Activated CD4-positive, alpha-beta T cell treated with anti-CD3 and anti-CD28 coated beads, Interleukin-2, amount 50 U/mL, for 48 hours (primary cell): ENCODE measurements at places on chromosomes 5 and 9.
A peak's percentile ranks its signal among the peaks of the same experiment; 100 is the strongest.

DNA sequence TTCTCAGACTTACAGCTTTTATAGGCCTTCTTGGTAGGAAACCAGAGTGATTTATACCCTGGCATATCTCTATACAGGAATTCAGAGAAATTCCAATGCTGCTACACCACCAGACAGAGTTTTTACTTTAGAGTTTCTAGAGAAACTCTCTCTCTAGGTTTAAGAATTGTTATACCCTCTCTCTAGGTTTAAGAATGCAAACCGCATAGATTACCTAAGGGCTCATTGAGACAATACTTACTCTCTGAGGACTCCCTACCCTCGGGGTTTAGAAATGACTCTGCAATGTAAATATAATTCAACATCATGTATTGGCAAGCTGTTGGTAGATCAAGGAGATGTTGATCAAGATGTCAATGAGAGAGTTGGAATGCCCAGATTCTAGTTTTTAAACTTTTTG, 15.3 kb upstream of the ELAVL2 start:
- DNase-seq: no peak

DNA sequence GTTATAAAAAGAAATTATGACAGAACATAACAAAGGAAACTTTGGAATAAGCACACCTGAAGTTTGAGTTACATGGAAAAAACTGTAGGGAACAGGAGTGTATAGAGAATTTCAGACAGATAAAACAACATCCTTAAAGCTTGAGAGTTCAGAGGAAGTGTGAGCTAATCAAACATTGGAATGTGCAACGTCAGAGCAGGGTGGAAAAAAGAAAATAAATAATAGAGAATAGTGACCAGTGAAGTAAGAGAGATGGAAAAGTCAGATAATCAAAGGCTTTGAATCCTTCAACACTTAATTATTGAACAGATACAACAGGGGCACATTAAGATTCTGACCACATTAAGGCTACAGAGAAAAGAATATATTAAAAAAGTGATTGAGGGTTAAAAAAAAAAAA, 128.5 kb upstream of the CDH10 start:
- no peak for DNase-seq

DNA sequence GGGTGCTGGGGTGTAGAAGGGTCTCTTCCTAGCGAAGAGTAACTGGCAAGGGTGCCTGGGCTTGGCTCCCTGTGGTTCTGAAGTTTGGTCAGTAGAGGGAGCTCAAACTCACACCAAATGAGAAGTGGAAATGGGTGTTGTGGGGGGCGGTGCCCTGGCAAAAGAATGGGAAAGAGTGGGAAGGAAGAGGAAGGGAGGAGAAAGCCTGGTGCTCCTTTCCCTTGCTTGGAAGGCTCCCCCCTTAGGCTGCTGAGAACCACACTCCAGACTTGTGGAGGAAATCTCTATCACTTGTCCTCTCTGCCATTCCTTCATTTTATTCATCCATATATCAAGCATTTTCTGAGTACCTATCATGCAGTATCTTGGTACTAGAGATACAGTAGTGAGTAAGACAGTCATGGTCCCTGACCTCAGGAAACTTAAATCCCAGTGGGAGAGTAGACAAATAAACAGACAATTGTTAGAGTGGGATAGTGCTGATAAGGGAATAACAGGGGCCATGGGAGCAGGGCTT, 13.0 kb downstream of the SLC4A9 start:
- DNase-seq: peak; percentile 37

DNA sequence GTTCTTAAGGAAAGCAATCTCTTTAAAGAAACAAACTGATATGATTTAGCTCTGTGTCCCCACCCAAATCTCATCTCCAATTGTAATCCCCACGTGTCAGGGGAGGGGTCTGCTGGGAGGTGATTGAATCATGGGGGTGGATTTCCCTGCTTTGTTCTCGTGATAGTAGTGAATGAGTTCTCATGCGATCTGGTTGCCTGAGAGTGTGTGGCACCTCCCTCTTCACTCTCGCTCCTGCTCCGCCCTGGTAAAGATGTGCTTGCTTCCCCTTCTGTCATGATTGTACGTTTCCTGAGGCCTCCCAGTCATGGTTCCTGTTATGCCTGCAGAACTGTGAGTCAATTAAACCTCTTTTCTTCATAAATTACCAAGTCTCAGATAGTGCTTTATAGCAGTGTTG, 412.7 kb upstream of the SMC2 start:
- no peak for DNase-seq

GRCh38 chr5:6493681-6494454, 45.2 kb downstream of the UBE2QL1 start:
- no peak for DNase-seq

DNA sequence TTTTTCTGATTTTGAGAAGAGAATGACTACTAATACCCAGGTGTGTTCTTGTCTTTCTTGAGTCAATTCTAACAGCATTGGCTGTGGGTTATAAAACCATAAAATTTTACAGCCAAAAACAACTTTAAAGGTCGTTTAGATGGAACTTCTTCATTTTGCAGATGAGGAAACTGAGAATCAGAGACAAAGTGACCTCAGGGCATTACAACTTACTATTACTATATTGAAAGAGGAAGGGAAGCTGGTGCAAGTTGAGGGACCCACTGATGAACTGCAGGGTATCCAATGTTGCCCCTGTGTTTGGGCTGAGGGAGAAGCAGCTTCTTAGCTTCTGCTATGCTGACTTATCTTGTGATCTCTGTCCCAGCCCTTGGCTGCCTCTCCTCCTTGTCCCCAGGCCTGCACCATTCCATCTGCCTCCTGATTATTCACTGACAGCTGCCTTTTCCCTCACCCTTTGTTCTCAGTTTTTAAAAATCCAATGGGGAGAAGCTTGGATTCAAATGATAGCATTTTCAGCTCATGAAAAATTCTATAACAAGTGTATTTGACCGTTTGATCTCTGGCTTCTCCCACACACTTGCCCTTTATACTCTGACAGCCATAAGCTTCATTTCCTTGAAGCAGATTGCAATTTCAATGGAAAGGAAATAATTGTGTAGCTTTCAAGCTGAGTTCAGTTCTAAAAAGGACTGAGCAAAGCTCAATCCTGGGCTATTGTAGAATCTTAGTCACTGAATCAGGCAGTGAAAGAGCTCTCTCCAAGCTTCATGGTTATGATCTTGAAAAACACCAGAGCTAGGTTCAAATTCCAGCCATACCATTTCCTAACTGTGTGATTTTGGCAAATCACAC, 68.5 kb downstream of the TMC1 start:
- DNase-seq: no peak

DNA sequence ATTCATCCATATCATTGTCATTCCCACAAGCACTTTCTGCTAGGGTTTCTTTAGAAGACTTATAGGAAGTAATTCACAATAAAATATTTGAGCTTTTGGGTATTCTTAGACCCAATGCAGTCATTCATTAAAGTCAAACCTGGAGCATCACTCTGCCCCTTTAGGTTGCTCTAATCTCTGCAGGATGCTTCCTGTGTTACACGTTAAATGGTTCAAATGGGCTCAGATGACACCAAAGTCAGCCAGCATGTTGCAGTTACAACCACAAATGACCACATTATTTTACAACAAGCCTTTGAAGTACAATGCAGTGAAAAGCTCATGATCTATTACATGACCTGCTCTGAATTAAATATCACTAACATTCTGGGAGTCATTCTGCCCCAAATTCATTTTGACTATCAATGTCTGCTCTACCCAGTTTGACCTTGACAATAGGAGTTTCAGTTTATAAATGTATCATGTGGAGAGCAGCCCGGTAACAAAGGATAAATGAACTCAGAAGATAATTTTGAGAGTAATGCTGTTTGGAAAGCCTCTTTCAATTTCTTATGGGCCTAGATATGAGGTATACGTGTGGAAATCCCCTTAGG, 668.6 kb upstream of the DMAC1 start:
- DNase-seq: no peak

DNA sequence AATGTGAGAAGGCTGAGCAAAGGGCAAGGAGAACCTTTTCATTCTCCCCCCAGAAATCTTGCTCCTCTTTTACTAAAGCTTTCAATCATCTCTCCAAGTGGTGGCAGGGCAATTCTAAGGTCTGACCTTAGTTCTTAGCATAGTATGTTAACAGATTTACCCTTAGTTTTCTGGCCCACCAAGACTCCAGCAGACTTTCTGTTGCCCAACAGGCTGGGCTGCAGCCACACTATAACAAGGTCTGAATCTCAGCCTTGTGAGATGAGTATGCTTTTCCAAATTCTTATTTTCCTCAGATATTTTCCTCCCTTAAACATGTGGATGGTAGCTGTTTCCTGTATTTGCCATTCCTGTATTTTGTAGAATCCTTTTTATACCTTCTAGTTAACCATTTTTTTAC, 69.5 kb downstream of the NIPBL start:
- DNase-seq: no peak

- DNase-seq: peak; percentile 52
Observed at GRCh38 chr9:121278477-121279261, 10.7 kb downstream of the GSN start.

- no peak for DNase-seq
Observed at GRCh38 chr5:153122403-153122802, 368.1 kb upstream of the GRIA1 start.

DNA sequence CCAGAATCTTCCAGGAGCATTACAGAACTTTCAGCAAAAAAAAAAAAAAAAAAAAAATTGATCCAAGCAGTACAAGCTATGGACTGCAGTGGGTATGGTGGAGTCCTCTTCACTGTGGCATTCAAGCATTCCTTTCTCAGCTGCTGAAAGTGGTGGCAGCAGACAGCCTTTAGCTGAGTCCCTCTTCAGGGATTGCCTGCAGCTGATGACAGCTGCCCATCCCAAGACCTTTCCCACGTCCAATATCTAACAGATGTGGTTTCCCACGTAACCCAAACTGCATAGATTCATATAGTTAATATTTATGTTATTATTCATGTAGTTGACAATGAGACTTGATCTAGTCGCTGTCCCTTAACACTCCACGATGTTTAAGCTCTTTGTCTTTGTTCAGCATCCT, 475.9 kb downstream of the TLE1 start:
- no peak for DNase-seq

DNA sequence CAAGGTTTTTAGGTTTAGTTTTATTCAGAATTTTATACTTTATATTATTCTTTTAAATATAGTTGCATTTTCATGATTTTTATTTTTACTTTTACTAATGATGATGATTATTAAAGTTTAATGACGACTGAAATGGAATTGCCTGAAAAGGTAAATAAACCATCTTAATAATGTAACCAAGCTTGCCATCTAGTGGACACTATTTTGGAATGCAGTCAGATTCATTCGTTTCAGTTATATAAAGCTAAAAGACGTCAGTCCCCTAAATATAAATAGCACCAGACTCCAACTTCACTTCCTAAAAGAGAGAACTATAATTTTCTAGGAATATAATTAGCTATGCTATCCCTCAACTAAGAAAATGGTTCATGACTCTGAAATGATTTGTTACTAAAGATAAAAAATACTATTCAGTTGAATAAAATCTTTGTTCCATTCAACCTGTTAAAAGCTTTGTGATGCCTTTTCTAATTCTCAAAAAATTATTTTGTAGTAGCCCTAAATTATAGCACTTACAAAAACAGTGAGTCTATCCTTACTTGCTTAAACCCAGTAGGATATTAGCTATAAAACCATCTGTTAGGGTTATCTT, 19.9 kb downstream of the ABITRAM start:
- no peak for DNase-seq

DNA sequence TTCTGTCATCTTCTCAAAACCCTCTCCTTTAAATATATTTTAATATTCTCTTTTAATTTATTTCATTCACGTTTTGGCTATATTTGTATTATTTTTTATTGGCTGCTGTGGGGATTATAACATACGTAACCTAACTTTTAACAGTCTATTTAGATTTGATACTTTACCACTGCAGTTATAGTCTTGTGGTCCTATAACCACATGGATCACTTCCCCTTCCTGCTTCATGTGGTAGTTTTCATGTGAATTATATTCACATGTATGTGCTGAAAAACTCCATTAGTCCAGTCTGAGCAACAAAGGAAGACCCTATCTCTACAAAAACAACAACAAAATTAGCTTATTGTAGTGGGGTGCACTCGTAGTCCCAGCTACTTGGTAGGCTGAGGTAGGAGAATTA, 34.3 kb downstream of the CENPP start:
- DNase-seq: no peak

DNA sequence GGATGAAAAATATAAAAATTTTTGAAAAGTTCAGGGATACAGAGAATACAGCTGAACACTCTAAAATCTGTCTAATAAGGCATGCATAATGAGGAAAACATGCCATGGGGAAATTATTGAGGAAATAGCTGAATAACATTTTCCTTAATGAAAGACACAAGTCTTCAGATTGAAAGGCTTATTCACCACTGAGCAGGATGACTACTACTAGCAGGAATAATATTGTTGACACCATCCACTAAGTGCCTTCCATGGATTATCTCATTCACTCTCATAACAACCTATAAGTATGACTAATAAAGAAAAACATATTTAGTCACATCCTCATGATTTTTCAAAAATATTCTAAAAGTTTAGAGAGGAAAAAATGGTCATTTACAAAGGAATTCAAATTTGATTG, 96.7 kb upstream of the FER start:
- DNase-seq: no peak

DNA sequence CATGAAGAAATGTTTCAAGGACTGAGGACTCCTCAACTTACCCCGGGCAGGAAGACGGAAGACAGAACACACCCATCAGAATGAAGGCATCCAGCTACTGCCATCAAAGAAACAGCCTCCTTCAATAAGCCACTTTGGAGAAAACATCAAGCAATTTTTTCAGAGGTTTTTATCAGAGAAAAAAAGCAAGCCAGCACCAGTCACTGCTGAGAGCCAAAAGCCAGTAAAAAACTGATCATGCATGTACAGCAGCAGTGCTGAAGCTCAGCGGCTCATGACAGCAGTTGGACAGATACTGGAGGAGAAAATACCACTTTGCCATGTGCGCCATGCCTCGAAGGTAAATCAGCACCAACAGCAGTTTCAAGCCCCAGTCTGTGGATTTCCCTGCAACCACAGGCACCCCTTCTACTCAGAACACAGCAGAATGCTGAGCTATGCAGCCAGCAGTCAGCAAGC, 10.1 kb upstream of the ZNF484 start:
- DNase-seq: no peak
